ENCODE measurements at places on chromosomes 2 and 18.

DNA sequence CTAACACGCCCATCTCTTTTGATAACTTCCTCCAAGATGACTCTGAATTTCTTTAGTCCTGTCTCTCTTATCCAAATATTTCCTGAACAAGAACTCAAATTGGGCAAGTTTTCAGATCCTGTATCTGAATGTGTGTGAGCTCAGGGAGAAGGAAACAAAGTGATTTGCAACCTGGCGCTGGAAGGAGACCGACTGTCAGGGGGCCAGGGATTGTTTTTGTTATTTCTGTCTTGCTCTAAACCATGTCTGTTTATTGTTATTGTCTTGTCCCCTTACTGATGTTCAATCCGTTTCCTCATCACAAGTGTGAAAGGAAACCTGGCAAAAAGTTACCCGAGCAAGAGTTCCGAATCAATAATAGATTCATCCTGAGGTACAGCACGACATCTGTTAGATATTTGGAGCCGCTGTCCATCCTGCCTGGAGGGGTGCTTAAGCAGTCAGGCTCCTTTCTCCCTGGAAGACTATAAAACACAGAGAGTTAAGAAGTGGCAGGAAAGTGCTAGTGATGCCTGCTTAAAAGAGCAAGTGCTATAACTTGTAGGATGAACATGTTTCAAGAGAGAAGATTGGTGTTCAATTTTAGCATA, 132.5 kb upstream of the OSR1 start:
- DNase-seq: no peak

DNA sequence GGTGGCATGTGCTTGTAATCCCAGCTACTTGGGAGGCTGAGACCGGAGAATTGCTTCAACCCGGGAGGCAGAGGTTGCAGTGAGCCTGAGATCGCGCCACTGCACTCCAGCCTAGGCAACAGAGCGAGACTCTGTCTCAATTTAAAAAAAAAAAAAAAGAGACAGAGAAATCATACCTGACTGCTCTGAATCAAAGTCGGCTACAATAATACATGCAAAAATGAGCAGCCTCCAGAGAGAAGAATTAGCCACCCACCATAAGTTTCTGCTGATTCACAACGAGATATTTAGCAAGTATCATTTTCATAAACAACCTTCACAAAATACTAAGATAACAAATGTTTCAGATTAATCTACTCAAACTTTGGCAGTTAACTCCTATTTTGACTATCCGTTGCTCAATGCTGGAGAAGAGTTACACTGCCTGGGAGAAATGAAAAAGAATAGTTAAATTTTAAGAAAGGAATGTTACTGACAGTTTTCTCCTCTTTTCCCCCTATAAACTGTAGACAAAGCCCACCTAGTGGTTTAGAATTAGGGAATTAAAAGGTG, 1.5 kb downstream of the OSBPL1A start:
- no peak for DNase-seq

DNA sequence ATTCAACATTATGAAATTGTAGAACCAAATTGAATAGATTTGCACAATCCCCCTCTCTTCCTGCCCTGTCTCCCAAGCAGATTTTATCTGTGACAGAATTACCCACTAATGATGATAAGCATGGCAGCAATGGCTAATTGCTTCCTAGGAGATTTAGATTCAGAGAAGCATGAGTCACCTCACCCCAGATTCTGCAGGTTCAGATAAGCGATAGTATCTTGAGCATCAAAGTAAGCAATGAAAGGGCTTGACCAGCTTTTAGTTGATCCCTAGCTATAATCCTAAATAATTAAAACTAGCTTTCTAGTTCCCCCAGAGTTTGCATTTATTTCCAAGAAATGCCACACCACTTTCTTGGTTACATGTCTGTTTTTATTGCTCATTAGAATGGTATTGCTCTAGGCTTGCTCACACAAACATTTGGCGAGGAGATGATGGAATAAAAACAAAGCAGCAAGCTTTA, 204.3 kb downstream of the GULP1 start:
- no peak for DNase-seq

- DNase-seq: no peak
Measured at GRCh38 chr2:54588244-54588899, 132.2 kb downstream of the SPTBN1 start.

DNA sequence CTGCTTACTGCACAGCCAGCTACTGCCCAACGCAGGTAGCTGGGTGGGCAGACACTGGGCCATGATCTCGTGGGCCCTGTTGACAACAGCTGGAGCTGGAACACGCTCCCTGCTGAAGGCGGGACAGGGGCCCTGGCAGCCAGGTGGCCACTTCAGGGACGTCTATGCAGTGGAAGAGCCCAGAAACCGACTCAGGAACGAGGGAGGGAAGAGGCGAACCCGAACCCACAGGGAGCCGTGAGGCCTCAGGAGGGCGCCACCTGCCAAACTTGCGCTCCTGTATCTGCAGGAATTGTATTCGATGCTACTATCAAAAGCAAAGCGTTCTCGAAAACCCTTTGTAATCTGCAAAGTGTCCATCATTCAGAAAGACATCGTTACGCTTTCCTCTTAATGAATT, 198.4 kb downstream of the EIPR1 start:
- DNase-seq: no peak

- DNase-seq: no peak
Measured at GRCh38 chr2:150599889-150600288, 112.4 kb upstream of the RND3 start.

- DNase-seq: no peak
Measured at GRCh38 chr2:178374865-178375264, 76.1 kb downstream of the PRKRA start.

GRCh38 chr2:62184512-62185230, 11.2 kb upstream of the B3GNT2 start:
- DNase-seq: no peak

All from CD4-positive, CD25-positive, alpha-beta regulatory T cell (primary cell).